GM20000 (cell line): ENCODE measurements at places on chromosomes 5 and 9.

GRCh38 chr5:150645070-150645700 is 4.7 kb downstream of the SYNPO start:
- DNase-seq = no peak

DNA sequence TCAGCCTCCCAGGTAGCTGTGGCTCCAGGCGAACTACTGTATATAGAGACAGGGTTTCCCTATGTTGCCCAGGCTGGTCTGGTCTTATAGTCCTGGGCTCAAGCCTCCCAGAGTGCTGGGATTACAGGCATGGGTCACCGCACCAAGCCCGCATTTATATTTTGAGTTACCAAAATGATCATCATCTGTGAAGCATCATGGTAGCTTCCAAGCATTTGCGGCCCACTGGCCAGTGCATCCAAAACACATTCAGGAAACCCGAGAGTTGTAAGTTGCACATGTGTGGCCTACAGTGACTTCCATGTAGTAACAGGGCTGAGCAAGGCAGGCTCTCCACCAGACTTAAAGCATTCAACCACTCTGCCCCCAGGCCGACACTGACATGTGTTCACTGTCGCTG is 2.3 kb downstream of the BRD3OS start:
- DNase-seq = no peak

GRCh38 chr5:56480705-56481427 is 247.7 kb upstream of the ANKRD55 start:
- DNase-seq = peak; percentile 53

- peak; percentile 54 for DNase-seq
These were observed 205.6 kb upstream of the ZNF608 start for GRCh38 chr5:124952079-124952478.

DNA sequence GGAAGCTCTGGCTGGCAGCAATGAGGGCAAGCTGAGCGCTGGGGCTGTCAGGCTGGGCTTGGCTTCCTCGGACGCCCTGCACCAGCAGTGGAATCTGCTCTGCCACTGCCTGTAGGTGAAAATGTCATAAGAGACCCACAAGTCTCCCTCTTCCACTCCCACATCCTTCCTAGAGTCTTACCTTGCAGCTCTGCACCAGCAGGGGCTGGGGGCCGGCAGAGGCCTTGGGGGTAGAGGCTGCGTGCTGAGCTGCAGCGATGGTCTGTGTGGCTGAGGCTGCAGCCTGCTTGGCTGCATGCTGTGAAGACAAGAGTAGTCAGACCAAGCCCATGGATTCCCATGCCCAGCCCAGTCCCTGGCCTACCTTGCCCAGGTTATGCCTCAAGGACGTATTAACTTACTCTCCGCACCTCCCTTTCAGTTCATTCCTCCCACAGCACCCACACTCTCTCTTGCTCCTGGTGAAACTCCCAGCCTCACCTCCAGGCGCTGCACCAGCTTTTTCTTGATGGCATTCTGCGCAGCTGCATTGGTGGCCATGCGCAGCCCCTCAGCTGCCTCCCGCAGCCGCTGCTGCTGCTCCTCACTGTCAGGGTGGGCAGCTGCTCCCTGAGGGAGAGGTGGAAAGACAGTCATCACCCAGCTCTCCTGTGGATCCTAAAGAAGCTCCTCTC is 17.3 kb downstream of the TLN1 start:
- no peak for DNase-seq

DNA sequence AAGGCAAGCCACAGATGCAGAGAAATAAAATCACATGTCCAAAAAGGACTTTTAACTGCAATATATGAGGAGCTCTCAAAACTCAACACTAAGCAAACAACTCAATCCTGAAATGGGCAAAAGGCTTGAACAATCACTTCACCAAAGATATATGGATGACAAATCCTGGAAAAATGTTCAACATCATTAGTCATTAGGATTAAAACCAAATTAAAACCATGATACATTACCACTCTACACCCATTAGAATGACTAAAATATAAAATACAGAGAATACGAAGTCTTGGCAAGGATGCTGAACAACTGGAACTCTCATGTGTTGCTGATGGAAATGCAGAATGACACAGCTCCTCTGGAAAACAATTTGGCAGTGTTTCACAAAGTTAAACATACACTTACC is 277.4 kb downstream of the TLE1 start:
- DNase-seq = no peak

DNA sequence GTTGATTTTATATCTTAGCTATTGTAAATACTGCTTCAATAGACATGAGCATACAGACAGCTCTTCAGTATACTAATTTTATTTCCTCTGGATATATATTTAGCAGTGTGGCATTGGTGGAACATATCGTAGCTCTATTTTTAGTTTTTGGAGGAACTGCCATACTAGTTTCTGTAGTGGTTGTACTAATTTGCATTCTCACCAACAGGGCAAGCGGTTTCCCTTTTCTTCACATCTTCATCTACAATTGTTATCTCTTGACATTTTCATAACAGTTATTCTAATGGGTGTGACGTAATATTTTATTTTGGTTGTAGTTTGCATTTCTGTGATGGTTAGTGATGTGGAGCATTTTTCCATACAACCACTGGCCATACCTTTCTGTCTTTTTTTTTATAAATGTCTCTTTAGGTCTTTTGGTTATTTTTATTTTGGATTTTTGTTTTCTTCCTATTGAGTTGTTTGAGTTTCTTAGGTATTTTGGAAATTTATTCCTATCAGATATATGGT is 32.5 kb downstream of the TAF11L14 start:
- DNase-seq = no peak

GRCh38 chr5:123452401-123452800 is 29.2 kb upstream of the CEP120 start:
- no peak for DNase-seq

- DNase-seq = no peak
These were observed 69.9 kb downstream of the TRIM32 start for GRCh38 chr9:116757030-116757429.

GRCh38 chr5:170121321-170121720 is 15.6 kb downstream of the FOXI1 start:
- no peak for DNase-seq

- DNase-seq = no peak
These were observed 63.5 kb downstream of the OTULIN start for GRCh38 chr5:14727928-14728458.

GRCh38 chr9:128568470-128569078 is 16.2 kb downstream of the SPTAN1 start:
- DNase-seq = no peak

GRCh38 chr9:93807166-93808074 is 147.7 kb downstream of the BARX1 start:
- DNase-seq = peak; percentile 2

GRCh38 chr9:133377721-133378216 is 1.6 kb downstream of the STKLD1 start:
- no peak for DNase-seq

- DNase-seq = no peak
These were observed 375.6 kb upstream of the CLINT1 start for GRCh38 chr5:158234323-158235158.

DNA sequence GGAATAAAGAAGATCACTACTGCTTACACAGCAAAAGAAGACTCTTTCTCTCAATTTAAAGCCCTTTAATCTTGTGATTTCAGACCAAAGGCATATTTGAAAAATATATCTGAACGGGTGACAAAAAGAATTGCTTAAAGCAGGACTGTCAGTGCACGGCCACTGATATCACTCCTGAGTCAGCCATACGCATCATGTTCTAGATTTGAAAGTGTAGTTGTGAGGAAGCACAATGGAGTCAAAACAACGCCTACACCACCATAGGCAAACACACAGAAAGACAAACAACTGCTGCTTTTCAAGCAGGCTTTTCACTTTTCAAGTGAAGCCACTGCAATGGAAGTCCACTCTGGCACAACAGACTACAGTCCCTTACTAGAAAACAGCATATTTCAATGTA is 141.7 kb downstream of the AUH start:
- no peak for DNase-seq

DNA sequence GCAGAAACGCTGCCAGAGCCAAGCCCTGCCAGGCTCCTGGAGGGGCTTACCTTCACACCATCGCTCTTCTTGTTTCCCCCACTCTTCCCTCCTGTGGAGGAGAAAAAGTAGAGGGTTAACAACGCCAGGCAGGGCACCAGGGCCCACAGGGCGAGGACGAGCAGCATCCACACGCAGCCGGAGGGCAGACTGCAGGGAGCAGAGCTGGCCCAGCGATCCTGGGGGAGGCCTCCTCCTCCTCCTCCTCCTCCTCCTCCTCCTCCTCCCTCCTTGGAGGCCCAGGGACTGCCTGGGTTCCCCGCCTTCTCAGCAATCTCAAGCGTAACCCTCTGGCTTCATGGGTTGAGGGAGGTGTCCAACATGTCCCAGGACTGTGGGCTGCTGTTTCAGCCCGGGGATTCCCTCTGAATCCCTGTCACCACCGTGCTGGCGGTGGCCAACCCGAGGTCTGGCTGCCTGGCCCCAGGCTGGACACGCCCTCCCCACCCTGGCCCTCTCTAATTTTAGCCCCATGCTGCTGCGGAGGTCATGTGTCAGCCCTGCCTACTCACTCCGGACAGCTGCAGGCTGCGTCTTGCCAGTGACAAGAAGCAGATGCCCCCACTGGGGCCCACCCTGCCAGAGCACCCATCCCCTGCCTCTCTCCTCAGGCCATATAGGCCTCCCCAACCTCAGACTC is 44.3 kb downstream of the CAMK2A start:
- no peak for DNase-seq

DNA sequence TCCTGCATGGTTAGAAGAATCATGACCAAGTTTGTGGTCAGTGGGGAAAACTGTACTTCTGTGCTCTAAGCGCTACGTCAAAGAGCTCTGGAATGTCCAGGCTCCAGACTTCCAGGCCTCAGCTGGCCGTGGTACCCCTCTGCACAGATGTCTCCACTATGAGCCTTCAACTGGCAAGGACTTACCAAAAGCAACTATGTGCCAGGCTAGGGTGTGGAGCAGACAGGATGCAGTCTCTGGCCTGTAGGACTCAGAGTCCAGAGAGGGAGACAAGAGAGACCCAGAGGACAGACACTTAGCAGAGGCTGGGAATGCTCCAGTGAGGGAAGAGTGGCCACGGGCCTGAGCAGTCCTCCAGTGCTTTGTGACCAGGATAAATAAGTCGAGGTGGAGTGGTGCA is 31.0 kb upstream of the TCF7 start:
- DNase-seq = no peak

GRCh38 chr9:123999661-124000060 is 11.9 kb upstream of the LHX2 start:
- peak; percentile 54 for DNase-seq

DNA sequence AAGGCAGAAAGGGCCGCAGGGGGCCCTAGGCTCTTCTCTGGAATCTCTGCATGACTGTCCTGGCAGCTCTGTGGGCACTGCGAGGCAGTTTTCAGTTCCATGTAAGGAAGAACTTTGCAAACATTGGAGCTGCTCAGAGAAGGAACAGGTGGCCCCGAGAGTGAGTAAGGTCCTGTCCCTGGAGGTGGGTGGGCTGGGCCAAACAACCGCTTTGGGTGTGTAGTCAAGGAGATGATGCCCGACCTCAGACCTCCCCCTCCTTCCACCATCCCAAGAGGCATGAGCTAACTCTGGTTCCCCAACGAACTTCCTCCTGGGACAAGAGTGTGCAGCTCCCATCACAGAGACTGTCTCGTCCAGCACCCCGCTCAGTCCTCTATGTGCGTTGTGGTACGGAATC is 20.5 kb downstream of the CSF1R start:
- no peak for DNase-seq
